Thymus (tissue), 14 donors: ENCODE measurements at places on chromosomes 1 and 21. TPM values are rescaled to one million over a fixed set of nuclear protein-coding genes. Genes with fewer than 3 reads are reported as not detected.

SPRR4 gene
- polyA plus RNA-seq: 2.1 TPM

GRCh38 chr1:147712605-147713004, 42.3 kb upstream of the ACP6 start:
- DNase-seq: no peak

DNA sequence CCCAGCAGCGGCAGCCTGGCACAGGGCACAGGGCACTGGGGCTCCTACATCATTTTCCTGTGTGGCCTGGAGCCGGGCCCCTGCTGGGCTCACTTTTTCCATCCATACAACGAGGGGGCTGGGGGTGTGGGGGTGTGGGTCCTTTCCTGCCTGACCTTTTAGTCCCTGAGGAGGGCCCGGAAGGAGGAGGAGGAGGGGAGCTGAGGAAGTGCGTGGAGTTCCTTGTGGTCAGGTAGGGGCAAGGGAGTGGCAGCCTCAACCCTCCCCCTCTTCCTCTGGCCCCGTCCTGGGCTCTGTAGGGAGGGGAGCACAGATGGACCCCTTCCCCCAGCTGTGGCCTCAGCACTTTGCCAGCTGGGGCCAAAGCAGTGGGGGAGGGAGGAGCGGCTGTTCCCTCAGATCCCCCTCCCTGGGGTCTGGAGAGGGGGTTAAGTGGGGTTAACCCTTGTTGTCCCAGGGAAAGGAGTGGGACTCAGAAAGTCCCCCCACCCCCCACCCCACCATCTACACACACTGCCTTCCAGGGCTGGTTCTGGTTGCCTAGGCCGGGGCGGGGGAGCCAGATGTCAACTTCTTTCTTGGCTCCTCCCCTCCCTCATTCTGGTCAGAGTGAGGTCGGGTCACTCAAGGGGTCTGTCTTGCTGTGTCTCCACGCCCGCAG, 5.7 kb downstream of the NTRK1 start:
- DNase-seq: no peak

DNA sequence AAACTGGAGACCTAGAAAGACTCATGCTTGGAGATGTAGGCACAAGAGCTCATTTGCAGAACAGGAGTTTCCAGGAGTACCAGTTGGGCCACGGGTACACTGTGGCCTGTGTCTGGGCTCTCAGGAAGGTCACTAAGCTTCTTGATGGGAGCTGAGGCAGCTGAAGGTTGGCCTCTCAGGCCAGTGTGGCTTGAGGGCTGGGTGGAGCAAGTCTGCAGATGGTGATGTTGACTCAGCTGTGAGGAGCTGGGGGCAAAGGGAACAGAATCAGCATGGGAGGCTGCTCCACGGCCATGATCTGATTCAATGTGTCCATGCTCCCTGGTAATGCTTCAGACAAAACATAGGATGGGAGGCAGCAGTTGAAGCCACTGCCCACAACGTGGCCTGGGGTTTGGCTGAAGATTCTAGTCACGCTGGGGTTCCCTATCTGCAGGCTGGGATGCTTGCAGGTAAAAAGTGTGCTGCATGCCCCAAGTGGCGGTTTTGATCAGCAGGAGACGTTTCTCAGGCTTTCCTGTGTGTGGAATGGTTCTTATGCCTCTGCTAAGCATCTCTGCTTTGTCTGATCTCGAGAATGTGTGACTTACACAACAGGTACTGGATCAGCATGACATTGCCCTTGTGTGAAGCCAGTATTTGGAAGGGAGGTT, 15.4 kb upstream of the TENT5C start:
- no peak for DNase-seq

- DNase-seq: no peak
Observed at GRCh38 chr21:34965200-34966174, 83.6 kb downstream of the RUNX1 start.

DNA sequence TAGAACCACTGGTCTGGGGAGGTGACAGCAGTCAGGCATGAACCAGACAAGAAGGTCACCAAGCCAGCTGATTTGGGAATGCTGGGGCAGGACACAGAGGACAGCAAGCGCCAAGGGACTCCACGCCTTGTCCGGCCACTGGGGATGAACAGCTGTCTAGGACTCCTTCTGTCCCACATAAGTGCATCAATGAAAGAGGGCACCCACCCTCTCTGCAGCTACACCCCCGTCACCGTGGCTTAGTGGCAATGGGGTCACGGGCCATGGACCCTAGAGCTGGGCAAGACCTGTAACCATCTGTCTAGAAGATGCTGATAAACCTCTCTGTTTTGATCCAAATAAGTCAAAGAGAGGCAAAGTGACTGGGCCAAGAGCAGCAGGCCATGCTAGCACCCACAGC, 16.8 kb downstream of the UBE2G2 start:
- DNase-seq: no peak

- no peak for DNase-seq
Observed at GRCh38 chr1:184911830-184912229, 62.5 kb downstream of the NIBAN1 start.
